ENCODE measurements at places on chromosomes 5 and 9. TPM values are rescaled to one million over a fixed set of nuclear protein-coding genes. Genes with fewer than 3 reads are reported as not detected.

ADAMTSL1 gene
- total RNA-seq: not detected

DNA sequence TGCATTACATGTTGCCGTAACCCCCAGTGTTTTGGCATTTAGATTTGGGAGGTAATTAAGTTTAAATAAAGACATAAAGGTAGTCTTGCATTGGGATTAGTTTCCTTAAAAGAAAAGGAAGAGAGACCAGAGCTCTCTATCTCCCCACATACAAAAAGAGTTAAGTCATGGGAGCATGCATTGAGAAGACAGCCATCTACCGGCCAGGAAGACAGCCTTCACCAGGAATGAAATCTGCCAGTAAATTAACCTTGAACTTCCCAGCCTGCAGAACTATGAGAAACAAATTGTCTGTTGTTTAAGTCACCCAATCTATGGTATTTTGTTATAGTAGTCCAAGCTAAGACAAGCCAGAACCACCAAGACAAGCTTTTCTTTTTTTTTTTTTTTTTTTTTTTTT is 567.0 kb upstream of the CDH18 start:
- DNase-seq: no peak
- H3K4me3 ChIP-seq: no peak overlapping the region

GRCh38 chr5:41789434-41789833 is 80.8 kb downstream of the OXCT1 start:
- no peak overlapping the region for H3K4me3 ChIP-seq
- no peak for DNase-seq
- no peak overlapping the region for H3K27ac ChIP-seq
- no peaks in the 10 kb centered on the region for H3K27me3 ChIP-seq

DNA sequence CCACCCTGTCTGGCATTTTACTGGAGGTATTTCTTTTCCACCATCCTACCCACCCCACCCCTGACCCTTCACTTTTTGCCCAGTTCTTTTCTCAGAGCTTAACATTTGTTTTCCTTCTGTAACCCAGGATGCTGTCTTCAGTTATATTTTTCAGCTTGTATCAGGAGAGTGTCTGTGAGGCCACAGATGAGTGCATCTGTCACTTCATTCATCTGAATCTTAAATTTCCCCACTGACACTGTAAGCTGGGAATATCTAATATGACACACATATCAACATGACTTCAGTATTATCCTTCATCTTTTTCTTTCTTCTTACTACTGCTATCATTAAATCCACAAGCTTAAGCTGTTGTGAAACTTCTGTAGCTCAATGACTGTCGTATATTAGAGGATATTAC is 4.9 kb downstream of the MARCHF3 start:
- no peaks in the 10 kb centered on the region for H3K4me1 ChIP-seq
- no peaks in the 10 kb centered on the region for H3K27me3 ChIP-seq
- no peaks in the 10 kb centered on the region for H3K36me3 ChIP-seq
- H3K4me3 ChIP-seq: no peak overlapping the region
- no peak for DNase-seq

DNA sequence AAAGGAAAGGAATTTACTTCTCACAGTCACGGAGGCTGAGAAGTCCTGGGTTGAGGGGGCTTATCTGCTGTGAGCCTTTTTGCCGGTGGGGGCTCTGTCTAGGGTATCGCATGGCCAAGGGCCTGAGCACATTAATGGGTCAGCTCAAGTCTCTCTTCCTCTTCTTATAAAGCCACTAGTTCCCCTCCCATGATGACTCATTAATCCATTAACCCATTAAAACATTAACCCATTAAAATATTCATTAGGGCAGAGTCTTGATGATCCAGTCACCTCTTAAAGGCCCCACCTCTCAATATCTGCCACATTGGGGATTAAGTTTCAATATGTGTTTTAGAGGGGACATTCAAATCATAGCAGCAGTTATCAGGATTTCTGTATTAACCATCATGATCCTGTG is 406.3 kb downstream of the SPOCK1 start:
- H3K4me3 ChIP-seq: no peak overlapping the region
- H3K27ac ChIP-seq: no peak overlapping the region
- no peaks in the 10 kb centered on the region for H3K36me3 ChIP-seq

GRCh38 chr5:159458217-159458711 is 128.0 kb upstream of the IL12B start:
- no peaks in the 10 kb centered on the region for H3K27me3 ChIP-seq
- no peak overlapping the region for H3K27ac ChIP-seq
- no peak for DNase-seq
- H3K4me3 ChIP-seq: no peak overlapping the region
- H3K4me1 ChIP-seq: no peaks in the 10 kb centered on the region
- no peaks in the 10 kb centered on the region for H3K36me3 ChIP-seq

GRCh38 chr9:94806307-94806893 is 79.9 kb downstream of the AOPEP start:
- DNase-seq: no peak
- no peak overlapping the region for H3K4me3 ChIP-seq
- H3K27me3 ChIP-seq: no peaks in the 10 kb centered on the region
- H3K36me3 ChIP-seq: no peaks in the 10 kb centered on the region

DNA sequence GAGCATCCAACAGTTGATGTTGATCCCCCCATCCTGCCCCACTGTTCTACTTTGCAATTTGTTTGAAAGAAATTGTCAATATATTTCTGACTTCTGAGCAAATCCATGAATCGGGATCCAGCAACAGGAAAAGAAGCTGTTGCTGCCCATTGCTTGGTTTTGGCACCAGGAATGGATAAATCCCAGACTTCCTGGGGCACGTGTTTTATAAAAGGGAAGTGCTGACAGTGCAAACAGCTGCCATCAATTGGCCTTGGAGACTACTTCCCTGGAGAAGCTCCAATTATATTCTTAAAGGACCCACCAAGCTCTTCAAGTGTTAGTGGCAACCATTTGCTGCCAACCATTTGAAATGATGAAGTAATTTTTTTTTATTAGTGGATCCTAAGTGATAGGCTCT is 13.7 kb downstream of the STK32A start:
- H3K36me3 ChIP-seq: no peaks in the 10 kb centered on the region
- H3K27ac ChIP-seq: no peak overlapping the region
- H3K4me3 ChIP-seq: no peak overlapping the region
- no peaks in the 10 kb centered on the region for H3K27me3 ChIP-seq
- DNase-seq: no peak
- H3K4me1 ChIP-seq: no peaks in the 10 kb centered on the region

DNA sequence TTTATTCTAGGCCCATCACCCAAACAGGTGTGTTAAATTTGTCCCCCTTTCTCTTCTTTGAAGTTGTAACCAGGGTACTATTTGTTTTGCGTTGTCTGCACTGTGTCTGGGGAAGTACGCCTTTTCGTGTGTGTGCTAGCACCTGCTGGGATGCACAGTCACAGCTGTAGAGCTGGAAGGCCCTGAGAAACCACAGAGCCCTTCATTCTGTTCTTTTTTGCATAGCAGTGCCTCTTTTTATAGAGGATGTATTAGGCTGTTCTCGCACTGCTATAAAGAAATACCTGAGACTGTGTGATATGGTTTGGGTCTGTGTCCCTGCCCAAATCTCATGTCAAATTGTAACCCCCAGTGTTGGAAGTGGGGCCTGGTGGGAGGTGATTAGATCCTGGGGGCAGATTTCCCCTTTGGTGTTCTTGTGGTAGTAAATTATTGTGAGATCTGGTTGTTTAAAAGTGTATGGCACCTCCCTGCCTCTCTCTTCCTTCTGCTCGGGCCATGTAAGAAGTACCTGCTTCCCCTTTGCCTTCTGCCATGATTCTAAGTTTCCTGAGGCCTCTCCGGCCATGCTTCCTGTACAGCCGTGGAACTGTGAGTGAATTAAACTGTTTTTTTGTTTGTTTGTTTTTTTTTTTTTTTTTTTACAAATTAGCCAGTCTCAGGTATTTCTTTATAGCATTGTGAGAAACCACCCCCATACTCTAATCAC is 14.0 kb downstream of the SEC61B start:
- H3K36me3 ChIP-seq: 0 out of 2 replicates have a peak, but pooled peaks cover 3% of the 10 kb centered on the region
- no peaks in the 10 kb centered on the region for H3K4me1 ChIP-seq
- no peak for DNase-seq
- no peaks in the 10 kb centered on the region for H3K27me3 ChIP-seq
- H3K4me3 ChIP-seq: no peak overlapping the region

Measured in HCT116 (cell line).